Mesenteric fat pad (tissue), 1 donor: ENCODE measurements at places on chromosomes 2 and 18.

DNA sequence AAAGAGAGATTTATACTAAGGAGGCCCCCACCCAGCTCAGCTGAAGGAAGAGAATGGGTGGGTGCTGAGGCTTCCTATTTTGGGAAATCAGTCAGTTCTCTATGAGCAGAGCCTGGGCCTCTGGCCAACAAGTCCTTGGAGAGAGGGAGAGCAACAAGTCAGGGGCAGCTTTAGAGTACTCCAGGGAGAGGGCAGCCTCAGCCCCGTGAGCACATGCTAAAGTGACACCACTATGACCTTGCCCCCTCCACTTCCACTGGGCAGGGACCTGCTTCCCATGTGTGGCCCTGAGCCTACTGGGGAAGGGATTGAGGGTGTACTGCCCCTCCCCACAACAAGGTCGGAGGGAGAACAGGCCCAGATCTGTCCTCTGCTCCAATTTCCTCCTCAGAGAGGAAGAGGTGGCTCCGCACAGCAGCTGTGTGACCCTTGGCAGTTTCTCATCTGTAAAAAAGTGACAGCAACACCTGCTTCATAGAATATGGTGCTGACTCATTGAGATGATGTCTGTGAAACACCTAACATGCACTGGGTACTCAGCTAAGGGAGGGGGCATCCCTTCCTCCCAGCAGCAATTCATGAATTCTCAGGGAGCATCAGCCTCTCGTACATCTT is 72.9 kb downstream of the CLHC1 start:
- DNase-seq: no peak

GRCh38 chr2:118278046-118278445 is 189.8 kb downstream of the INSIG2 start:
- DNase-seq: no peak

DNA sequence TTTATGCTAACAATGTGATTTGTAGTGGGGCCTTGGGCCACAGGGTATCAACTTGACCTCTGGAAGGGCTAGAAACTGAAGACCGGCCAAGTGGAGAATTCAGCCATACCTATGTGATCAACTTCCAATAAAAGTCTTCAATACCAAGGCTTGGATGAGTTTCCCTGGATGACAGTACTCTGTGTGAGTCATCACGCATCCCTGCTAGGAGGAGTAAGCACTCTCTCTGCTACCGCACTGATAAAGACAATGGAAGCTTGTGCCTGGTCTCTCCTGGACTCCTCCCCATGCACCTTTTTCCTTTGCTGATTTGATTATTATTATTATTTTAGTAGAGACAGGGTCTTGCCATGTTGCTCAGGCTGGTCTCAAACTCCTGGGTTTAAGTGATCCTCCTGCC is 58.1 kb downstream of the SKA1 start:
- no peak for DNase-seq

DNA sequence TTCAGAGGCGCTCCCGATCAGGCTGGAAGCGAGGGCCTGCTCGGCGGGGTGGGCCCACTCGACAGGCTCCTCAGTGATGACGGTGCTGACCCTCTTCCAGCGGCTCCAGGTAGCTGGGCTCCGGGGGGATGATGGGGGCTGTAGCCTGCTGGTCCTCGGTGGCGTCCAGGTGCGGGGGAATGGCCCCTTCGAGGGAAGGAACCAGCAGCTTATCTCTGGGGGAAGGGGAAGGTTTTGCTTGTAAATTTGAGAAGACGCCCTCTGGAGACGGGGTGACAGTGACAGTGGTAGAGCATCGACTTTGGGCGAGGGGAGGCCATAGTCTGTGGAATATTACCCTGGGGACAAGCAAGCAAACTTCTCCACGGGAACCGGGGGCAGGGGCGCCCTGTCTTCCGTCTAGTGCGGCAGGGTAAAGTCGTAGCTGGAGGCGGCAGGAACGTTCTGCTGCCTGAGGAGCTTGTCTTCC is 891.9 kb upstream of the LRRTM1 start:
- DNase-seq: no peak

DNA sequence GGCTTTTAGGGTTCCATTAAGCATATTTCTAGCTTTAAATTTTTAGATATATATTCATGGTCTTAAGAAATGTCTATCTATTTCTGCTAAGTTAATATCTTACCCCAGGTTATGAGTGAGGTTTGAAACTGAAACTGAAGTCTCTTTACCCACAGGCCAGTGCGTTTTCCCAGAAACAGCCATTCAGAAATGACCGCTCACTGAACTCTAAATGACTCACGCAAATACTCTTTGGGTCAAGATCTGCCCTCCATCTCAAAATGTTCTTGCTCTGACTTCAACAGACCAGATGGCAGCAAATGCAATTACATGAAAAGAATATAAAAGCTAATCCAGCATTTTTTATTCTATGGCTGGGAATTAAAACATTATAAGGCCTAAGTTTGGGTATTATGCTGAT is 315.2 kb downstream of the TDRD15 start:
- no peak for DNase-seq

- no peak for DNase-seq
Observed at GRCh38 chr2:170162271-170162632, 15.7 kb upstream of the MYO3B start.

DNA sequence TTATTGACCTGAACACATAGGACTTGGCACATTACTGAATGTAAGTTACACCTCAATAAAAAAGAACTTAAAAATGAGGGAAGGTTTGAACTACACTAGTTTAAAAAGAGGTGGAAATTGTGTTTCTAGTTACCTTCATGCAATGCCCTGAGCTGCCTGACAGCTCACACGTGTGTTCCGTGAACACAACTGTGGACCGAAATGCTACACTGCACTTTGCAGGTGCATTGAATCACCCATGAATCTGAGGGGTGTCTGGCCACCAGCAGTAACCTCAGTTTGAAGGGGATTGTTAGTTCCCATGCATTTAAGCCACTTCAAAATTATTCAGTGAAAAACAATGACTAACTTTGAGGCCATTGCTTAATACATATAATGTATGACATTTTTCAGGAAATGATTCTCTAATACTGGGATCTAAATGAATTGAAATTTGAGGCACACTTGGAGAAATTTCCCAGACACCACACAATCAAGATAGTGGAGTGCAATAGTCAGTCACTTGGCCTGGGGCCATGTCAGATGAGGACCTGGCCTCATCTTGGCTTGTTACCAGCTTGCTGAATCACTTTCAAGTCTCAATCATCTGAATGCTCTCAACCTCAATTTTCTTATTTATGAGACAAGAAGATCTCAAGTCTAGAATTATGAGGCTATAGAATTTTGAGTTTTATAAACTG is 59.3 kb downstream of the MYL12B start:
- DNase-seq: no peak

DNA sequence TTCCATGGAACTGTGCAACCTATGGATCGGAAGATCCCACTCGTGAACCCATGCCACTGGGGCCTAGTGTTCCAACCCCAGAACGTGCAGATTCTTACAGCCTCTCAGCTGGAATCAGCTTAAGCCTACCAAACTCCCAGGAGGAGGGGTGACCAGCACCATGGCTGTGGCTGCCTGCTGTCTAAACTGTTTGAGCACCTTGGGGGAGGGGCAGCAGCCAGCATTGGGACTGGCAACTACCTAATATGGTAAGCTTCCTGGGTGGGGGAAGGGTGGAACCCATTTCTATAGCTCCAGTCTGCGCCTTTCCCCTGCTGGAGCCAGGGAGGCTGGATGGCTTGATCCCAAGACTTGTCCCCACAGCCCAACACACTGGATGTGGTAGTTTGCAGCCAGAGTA is 10.7 kb upstream of the POLE4 start:
- DNase-seq: no peak

DNA sequence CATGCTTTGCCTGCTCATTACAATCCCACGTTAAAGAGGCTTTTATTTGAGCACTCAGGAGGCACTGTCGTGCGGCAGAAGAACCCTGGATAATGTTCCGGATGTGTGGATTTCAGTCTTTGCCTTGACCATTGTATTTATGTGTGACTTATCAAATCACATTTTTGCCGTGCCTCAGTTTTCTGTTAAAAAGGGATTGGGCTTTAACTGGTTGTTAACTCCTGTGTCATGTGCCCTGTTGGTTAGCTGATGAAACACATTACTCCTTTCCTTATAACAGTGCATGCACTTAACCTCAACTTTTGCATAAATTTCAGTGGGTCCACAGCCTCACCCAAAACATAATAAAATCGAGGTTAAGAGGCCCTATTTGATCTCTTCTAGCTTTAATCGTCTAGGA is 52.7 kb downstream of the NAB1 start:
- no peak for DNase-seq

GRCh38 chr2:11406958-11407381 is 59.0 kb downstream of the E2F6 start:
- no peak for DNase-seq

DNA sequence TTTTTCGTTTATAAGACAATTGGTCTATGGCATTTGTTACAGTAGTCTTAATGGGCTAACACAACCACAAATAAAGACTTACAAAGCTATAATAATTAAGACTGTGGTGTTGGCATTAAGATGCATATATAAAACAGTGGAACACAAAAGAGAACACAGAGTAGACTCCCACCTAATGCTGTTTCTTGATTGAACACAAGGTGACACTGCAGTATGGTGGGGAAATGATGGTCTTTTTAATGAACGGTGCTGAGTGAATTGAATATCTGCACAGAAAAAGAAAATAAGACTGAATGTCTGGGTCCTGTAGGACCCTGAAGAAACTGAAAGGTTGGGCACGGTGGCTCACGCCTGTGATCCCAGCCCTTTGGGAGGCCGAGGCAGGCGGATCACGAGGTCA is 1136.6 kb upstream of the NXPH2 start:
- no peak for DNase-seq

DNA sequence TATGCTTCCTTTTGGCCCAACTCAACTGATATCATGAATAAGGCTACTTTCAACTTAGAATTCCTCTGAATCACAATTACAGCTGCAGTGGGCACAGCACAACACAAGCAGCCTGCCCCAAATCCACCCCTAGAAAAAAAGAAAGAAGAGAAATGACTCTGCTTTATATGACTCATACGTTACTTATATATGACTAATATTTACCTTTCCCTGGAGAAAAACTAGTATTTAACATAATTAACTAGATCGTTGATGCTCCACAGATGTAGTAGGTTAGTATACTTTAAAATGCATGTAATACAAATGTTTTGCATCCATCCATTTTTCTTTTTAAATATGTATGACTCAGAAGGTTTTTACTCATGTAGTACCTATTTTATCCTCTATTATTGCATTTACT is 133.3 kb upstream of the UNC80 start:
- no peak for DNase-seq

GRCh38 chr18:28088477-28088876 is 88.5 kb downstream of the CDH2 start:
- DNase-seq: no peak

DNA sequence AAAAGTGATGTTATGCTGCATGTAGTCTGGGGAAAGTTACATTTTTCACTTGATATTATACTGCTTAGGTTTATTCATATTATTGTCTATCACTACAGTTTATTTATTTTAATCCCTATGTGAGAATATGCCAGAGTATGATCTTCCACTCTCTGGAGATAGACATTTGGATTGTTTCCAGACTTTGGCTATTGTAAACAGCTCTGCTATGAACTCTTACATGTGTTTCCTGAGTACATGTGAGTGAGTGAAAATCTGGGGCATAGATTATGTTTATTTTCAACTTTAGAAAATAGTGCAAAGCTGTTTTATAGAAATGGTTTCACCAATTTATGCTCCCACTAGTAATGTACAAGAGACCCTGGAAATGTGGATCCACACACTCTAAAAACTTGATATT is 49.0 kb upstream of the EPAS1 start:
- no peak for DNase-seq

DNA sequence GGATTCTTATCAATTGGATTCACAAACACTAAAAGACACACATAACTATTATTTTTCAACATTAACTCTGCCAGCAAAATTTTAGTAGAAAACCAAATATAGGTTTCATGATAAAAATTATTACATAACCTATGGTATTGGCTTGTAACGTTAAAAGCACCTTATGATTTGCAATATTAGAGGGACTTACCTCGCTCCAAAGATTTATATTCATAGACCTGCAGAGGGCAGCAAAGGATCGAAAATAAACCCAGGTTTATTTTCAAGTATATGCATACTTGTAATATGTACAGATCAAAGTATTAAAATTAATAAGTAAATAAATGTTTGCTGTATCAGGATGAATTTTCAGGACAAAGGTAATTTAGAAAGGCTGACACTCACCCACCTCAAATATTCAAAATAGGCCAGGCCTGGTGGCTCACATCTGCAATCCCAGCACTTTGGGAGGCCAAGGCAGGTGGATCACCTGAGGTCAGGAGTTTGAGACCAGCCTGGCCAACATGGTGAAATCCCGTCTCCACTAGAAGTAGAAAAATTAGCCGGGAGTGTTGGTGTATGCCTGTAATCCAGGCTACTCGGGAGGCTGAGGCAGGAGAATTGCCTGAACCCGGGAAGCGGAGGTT is 45.3 kb downstream of the LRPPRC start:
- DNase-seq: no peak
